ENCODE measurements at places on chromosomes 6 and 20.

DNA sequence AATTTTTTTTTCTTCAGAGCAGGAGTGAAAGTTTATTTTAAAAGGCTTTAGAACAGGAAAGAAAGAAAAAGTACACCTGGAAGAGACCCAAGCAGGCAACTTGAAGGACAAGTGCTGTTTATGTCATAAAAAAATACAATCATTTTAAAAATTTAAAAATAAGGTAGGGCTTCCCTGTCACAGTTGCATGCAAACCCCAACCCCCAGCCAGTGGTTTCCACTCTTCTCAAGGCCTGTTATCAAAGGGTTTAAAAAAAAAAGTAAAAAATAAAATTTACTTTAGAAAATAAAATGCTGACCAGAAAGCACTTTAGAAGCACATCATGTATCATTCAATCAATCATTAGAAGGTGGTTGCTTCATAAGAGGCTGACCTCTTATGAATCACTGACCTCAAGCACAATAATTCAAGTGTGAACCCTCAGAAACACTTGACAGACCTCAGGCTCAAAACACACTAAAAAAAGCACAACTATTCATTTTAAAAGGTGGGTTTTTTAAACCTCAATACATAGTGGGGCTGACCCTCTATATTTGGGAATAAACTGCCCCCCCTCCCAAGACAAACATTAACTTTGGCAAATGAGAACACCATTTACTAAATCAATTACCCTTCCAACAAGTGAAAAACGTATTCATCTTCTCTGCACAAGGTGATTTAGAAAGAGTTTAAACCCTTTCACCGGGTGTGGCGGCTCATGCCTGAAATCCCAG, 15.6 kb downstream of the ILRUN start:
- no peak for DNase-seq

DNA sequence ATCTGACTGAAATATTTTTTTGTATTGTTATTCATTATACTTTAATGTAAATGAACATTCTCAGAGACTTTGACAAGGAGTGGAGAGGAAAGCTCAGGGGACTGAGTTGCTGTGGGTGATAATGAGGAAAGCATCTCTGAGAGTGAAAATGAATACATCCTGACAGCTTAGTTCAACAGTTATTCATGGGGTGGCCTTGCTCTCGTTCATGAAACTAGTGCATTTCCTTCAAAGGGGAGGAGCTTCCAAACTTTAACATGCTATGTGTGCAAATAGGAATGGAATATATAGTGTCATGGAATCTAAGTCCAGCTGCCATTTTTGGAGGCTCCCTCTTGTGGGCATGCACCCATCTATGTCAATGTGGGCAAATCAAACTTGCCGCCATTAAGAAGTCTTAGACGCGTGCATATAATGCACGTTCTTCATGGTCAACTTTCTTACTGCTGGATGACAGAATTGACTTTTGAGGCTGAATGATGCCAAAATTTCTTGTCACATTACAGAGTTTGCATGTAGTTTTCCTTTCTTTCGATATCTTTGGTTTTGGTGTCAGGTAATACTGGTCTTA, 124.3 kb upstream of the TMEM170B start:
- DNase-seq = no peak

GRCh38 chr6:142570221-142570671, 268.4 kb downstream of the ADGRG6 start:
- DNase-seq = no peak

- no peak for DNase-seq
Measured at GRCh38 chr6:36666287-36666686, 12.2 kb upstream of the CDKN1A start.

DNA sequence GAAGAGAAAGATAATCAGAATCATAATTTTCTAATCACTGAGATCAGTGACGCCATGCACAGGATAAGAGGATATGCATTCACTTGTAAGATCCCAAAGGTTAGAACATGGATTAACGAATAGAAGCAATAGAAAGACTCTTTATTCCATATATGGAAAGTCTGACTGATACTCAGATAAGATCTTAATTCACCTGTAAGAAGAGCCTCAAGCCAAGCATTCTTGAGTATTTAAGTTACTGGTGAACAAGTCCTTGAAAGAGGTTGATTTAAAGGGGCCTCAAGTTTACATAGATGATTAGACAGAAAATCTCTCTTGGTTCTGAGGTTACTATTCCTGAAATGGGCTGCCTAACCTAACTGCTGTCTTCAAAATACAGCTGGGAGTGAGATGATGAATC, 53.8 kb upstream of the MTRF1L start:
- DNase-seq = no peak
